Cerebellar nuclear complex (tissue), 1 donor: ENCODE measurements at places on chromosomes 16 and 17.
A peak's percentile ranks its signal among the peaks of the same experiment; 100 is the strongest.

DNA sequence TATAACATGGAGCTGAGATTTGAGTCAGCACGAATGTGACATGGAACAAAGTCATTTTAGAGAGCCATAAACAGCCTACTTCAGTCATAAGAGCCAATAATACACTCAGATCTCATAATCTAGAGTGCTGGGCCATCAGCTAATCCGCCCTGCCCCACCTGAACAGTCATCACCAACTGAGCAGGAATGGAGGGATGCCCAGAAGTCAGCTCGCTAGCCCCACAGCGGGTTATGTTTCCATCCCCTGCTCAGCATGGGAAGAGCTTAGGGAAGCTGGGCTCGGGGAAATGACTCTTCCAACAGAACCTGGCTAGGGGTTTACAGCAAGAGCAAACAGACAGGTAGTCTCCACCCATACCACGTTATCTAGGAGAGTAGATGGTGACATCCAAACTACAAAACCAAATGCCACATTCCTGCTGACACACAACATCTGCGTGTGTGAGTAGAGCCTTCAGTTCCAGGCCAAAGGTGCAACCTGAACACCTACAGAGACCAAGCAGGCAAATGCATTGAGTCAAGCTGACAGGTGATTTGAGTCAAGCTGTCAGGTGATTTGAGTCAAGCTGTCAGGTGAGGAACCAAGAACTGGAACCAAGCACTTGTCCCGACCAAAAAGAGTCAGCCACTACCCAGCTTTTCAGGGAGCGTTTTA lies 2.0 kb downstream of the TMEM11 start:
- no peak for DNase-seq

GRCh38 chr16:47473792-47474191 lies 12.7 kb downstream of the PHKB start:
- no peak for DNase-seq

- DNase-seq = no peak
Observed at GRCh38 chr17:27665549-27665948, 34.6 kb downstream of the LGALS9 start.

- no peak for DNase-seq
Observed at GRCh38 chr17:76199469-76199868, 40.8 kb downstream of the RNF157 start.

GRCh38 chr16:13594823-13595222 lies 325.1 kb upstream of the ERCC4 start:
- no peak for DNase-seq

- no peak for DNase-seq
Observed at GRCh38 chr17:49993423-49994060, 1.5 kb downstream of the DLX3 start.

- no peak for DNase-seq
Observed at GRCh38 chr17:62963296-62963695, 2.7 kb upstream of the TANC2 start.

- no peak for DNase-seq
Observed at GRCh38 chr17:31722251-31723056, 136.6 kb downstream of the COPRS start.

DNA sequence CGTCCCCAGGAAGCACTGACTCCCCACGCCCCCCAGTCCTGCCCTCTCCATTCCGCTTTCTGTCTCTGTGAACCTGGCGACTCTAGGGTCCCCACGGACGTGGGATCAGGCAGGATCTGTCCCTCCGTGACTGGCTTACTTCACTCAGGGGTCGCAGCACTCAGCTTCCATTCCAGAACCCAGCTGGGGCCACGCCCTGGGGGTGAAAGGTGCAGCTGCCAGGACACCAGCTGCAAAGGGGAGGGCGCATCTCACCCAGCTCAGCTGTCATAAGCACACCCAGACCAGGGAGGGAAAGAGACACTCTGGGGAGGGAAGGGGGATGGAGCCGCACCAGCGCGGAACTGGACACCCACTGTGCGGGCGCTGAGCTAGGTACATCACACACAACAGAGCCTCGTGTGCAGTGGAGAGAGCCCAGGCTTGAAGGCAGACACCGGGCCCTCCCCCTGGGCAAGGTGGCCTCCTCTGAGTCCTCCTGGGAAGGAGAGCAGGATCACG lies 18.5 kb upstream of the HEXD start:
- DNase-seq = no peak

DNA sequence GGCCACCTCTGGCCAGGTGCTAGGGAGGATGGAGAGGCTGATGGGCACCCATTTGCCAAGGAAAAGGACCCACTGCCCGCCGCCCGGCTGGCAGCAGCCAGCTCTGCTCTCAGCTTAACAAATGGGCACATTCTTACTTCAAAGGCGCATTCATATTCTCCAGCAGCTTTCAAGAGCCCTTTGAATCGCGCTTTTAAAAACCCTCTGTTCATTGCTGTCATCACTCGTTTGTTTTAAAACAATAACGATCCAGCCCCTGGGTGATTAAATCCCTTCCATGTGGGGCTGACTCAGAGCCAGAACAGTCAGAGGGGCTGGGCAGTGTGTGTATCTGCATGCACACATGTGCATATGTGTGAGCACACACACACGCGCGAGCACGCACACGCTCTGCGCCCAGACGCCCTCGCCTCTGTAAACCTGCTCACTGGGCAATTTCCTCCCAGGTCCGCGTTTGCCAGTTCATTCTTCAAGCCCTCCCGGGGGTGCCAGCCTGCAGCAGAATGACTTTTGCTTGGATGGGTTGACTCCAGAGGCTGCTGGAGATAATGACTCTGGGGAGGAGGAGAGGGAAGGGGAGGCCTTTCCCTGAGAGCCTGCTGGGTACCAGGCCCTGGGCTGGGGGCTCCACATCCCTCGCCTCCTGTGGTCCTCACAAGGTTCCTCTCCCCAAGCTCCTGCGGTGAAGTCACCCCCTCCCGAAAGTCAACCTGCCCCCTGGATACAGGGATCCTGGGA lies 133.1 kb downstream of the SDK2 start:
- DNase-seq = no peak

DNA sequence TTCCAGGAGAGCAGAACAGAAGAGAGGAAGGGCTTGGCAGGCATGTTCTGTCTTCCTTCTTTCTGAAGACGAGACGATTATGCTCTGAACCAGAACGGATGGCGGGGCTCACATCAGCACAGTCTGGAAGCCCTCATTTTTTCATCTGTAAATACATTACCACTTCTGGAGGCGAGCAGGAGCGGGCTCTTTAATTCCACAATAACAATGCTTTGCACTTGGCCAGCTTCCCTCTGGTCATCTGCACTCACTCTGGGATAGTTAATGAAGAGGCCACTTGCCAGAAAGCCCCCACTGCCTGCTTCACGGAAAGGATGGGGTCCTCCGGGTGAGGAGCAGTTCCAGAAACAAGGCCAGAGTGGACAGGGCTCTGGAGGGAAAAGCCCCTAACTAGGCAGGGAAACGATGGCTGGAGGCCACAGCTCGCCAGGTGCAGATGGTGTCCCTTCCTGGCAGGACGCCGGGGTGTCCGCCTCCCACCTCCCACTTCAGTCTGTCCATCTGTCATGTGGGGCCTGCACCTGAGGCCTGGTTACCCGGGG lies 13.1 kb upstream of the BCAR1 start:
- peak; percentile 45 for DNase-seq

DNA sequence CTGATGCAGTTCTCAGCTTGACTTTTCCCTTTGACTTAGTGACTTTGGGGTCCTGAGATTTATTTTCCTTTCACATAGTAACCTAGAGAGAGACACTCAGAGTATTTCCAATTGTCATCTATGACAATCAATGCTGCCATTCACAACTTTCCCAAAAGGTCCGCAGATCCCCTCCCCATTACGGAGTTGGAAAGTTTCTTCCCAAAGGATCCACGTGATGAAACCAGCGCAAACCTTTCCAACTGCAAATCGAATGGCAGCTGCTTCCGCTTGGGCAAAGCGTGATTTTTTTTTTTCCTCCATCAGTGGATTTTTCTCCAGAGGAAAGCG lies 538 bp upstream of the FCSK start:
- no peak for DNase-seq

- DNase-seq = no peak
Observed at GRCh38 chr16:24013054-24013636, 177.4 kb downstream of the PRKCB start.

DNA sequence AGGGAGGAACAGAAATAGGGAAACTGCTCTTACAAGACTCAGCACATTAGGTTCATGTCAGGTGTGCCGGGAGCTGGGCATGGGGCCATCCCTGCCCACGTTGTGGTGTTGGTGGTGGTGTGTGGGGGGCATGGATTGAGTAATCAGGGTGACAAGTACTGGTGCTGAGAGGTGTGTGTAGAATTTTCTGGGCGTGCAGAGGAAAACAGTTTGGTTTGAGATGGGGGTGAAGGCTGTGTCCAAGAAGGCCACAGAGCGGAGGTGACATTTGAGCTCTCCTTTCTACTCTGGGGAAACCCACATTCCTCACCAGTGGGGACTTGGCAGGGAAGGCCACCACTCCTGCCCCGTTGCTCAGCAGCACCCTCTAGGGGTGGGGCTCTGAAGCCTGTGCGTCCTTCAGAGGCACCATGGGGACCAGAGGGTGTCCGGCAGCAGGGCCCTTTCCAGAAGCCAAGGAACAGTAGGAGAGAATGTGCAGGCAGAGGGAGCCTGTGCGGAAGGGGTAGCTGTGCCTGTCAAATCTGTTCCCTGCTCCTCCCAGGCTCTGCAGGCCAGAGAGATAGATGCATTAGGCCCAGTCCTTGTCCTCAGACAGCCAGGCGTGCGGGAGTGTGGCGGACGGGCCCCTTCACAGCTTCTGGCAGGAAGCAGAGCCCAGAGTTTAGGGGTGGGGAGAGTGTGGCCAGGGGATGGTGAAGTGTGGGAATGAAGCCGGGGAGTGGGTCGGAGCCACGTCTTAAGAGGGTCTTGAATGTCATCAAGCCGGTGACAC lies 48.7 kb upstream of the GSE1 start:
- no peak for DNase-seq

DNA sequence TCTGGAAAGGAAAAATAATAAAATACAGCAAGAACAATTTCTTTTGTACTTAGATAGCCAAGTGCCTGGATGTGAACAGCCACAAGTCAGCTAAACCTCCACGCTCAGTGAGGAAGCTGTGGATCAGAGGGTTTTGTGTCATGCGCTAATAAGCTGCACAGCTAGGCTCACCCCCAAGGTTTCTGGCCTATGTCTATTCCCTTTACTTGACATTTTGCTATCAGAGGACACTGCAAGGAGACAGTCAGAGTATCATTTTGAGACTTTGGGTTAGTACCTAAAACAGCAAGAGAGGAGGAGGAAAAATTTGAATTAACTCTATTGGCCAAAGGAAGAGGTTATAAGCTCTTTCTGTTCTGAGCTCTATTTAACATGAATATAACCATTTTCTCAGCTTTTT lies 139.3 kb downstream of the KCNJ2 start:
- no peak for DNase-seq

GRCh38 chr17:40025991-40026815 lies 11.0 kb downstream of the CSF3 start:
- no peak for DNase-seq

DNA sequence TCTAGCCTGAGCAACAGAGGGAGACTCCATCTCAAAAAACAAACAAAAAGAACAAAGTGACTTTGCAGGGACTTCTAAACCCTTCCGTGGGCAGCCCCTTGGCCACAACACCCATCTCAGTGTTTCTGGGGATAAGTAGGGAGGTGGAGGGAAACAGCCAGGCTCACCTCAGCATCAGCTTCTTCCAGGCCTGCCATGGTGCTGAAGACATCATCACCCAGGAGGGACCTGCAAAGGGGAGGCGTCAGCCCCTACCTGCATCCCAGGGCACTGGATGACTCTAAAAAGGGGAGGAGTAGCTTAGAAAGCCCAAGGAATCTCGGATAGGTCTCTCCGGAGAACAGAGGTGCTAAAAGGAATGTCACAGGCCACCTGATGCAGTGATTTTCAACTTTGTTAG lies 9.8 kb downstream of the FBF1 start:
- DNase-seq = no peak

DNA sequence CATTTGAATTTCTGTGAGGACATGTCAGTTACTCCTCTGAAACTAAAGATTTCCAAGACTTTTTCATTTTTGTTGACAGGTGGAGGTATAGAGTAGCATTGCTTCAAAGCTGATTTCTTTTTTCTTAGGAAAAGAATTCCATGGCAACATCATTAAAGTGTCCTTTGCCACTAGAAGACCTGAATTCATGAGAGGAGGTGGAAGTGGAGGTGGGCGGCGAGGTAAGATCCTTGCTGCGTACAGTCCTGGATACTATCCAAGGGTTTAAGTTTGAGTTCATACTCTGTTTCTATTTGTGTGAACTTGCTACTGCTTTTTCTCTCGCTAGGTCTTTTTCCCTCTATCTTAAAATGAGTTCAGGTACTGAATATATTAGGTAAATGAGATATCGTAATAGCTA lies 26.5 kb downstream of the HEATR9 start:
- no peak for DNase-seq

DNA sequence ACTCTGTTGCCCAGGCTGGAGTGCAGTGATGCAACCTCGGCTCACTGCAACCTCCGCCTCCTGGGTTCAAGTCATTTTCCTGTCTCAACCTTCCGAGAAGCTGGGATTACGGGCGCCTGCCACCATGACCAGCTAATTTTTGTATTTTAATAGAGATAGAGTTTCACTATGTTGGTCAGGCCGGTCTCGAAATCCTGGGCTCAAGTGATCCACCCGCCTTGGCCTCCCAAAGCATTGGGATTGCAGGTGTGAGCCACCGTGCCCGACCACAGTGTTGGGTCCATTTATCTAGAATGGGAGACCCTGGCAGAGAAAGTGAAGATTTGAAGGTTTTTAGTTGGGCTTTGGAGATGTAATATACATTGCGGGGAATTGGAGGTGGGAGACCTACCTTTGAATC lies 70.1 kb downstream of the SNX29 start:
- no peak for DNase-seq

DNA sequence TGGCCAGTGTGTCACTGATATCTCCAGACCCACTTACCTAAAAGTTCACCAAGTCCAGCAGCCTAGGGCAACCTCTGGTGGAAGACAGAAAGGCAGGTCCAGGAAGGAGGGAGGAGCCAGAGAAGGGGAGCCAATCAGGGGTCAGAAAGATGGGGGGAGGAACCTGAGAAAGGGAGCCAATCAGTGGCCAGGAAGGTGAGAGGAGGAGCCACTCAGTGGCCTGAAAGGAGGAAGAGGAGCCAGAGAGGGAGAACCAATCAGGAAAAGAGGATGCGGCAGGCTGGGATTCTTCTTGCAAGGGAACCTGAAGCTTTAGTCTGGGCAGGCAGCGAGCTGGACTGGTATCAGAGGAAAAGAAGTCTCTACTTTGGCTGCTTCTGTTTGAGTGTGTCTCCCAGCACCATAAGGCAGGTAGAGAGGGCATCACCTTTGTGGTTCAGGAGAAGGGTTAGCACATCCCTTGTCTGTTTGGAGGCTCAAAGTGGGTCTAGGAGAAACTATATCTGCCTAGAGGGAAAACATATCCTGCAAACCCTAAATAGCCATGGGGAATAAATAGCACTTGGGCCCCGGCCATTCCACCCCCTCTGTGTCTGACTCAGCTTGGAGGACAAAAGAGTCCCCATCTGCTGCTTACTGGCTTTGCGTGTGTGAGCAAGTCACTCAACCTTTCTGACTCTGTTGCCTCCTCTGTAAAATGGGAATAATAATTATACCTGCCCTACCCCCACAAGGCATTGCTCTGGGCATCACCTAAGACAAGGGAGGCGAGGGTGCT lies 43.4 kb upstream of the CRHR1 start:
- peak; percentile 80 for DNase-seq
